Naive thymus-derived CD8-positive, alpha-beta T cell (primary cell): ENCODE measurements at places on chromosomes 16 and 17.

- peak; percentile 70 for DNase-seq
Measured at GRCh38 chr17:45584092-45585036, 93.8 kb upstream of the PLEKHM1 start.

DNA sequence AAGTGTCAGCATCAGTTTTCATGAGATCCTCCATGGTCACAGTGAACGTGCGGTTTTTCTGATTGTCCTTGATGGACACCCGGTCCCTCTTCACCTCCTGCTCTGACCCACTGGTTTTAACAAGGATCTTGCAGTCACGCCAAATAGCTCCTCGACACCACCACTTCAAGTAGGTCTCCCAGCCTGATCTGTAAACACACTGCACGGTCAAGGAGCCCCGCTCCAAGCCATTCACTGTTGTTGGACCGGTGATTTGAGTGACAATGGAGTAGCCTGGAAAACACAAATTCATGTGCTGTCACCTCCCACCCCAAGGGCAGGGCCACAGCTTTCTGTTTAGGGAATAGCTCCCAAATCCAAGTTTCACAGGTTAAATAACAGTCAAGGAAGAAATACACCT, 8.2 kb downstream of the CD300LF start:
- no peak for DNase-seq

DNA sequence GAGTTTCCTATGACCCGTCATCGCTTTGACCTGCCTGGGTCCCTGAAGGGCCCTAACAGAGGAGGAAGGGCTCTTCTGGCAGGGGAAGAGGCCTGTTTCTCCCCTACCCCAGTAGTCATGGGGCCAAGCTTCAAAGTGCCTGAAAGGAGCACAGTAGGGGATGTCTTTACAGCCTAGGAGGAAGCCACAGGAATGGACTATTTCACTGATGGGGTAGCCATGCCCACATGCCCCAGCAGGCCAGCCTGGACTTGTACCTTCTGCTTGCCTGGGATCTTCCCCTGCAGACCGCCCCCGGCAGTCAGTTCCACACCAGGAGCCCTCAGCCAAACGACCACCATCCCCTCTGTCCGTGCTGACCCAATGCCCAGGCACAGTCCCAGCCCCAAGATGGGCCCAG, 41.8 kb upstream of the PEMT start:
- no peak for DNase-seq

- peak; percentile 92 for DNase-seq
Measured at GRCh38 chr17:2303204-2304188, at the start of the genes SMG6 and SRR. TSS of gene SMG6 (minus strand) at chr17:2303785. CDS start at chr17:2303720, 65 bp downstream. TSS of gene SRR (plus strand) at chr17:2303950. CDS start at chr17:2315561, 11,611 bp downstream.

GRCh38 chr16:29920288-29921033, 5.6 kb downstream of the KCTD13 start:
- no peak for DNase-seq

GRCh38 chr17:18230288-18231141, 5.1 kb downstream of the LLGL1 start:
- DNase-seq = no peak

GRCh38 chr17:74493331-74493833, 26.9 kb downstream of the CD300A start:
- DNase-seq = peak; percentile 70

DNA sequence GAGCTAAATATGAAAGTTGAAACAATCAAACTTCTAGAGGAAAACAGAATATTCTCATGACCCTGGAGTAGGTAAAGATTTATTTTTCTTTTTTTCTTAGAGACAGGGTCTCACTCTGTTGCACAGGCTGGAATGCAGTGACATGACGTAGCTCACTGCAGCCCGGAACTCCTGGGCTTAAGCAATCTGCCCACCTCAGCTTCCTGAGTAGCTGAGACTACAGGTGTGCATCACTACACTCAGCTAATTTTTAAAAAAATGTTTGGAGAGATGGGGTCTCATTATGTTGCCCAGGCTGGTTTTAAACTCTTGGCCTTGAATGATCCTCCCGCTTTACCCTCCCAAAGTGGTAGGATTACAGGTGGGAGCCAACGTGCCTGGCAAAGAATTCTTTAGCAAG, 15.5 kb downstream of the IKZF3 start:
- peak; percentile 39 for DNase-seq

GRCh38 chr17:29718446-29719039, 95.8 kb upstream of the CORO6 start:
- no peak for DNase-seq

- peak; percentile 99 for DNase-seq
Measured at GRCh38 chr16:15643048-15643945, at the start of gene MARF1. TSS of gene MARF1 (minus strand) at chr16:15643154. CDS start at chr16:15639233, 3,921 bp downstream.

DNA sequence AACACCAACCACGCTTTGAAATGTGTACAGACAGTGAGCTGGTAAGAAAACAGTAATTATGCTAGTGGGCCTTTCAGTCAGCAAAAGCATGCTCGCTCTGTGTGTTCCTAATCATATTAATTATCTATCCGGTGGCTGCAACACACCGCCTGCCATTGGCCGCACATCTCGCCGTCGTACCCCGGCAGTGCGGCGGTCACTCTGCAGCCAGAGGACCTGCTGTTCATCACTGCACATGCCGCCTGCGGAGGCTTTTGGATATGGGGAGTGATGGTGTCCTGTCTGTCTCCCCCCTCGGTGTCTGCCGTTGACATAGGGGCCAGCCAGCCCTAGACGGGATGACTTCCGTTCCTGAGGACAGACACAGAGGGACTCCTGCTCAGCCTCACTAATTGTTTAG, 68.5 kb downstream of the RPA1 start:
- no peak for DNase-seq

- no peak for DNase-seq
Measured at GRCh38 chr16:66382966-66383299, 16.4 kb downstream of the CDH5 start.

DNA sequence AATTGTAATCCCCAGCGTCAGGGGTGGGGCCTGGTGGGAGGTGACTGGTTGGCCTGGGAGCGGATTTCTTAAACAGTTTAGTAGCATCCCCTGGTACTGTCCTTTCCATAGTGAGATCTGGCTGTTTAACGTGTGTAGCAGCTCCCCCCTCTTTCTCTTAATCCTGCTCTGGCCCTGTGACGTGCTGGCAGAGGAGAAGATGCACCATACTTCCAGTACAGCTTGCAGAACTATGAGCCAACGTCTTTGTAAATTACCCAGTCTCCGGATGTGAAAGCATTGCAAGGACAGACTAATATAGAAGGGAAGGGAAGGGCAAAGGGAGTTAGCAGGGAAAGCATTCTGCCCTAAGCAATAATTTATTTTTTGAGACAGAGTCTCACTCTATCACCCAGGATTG, 83.9 kb downstream of the RMI2 start:
- no peak for DNase-seq

GRCh38 chr17:80790981-80791742, 200.5 kb upstream of the CHMP6 start:
- peak; percentile 61 for DNase-seq
